SIG-M5 (cell line): ENCODE measurements at places on chromosomes 7 and 10.

- DNase-seq = no peak
Measured at GRCh38 chr7:47259682-47260081, 322.2 kb downstream of the TNS3 start.

DNA sequence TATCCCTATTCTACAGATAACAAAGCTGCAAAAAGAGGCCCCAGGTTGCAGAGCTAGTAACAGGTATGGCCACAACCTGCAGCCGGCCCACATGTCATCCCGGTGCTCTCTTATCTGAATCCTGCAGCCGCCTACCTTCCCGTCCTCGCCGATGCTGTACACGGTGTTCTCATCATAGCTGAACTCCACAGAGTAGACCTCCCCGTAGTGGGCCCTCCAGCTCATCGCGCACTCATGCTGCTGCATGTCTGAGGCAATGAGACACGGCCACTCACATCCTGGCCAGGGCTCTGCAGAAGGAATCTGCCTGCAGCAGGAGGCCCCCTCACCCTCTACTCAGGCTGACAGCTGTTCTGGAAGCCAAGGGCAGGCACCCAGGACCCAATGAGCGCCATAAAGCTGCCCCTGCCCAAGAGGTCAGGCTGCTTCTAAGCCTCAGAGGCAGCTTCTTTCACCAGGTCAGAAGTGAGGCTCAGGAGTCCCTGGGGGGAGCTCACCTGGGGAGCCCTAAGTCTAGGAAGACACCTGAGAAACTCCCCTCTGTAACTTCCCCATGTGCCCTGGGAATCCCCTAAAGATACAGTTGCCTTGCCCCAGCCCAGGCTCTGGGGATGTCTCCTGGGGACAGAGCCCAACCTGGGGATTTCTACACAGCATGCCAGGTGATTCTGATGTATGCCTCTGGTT is 17.9 kb upstream of the CYREN start:
- no peak for DNase-seq

GRCh38 chr7:158676906-158677305 is 27.7 kb downstream of the NCAPG2 start:
- no peak for DNase-seq

- DNase-seq = no peak
Measured at GRCh38 chr10:70087616-70088307, 35.1 kb downstream of the MACROH2A2 start.

GRCh38 chr10:15223174-15223573 is 54.7 kb upstream of the NMT2 start:
- DNase-seq = no peak

DNA sequence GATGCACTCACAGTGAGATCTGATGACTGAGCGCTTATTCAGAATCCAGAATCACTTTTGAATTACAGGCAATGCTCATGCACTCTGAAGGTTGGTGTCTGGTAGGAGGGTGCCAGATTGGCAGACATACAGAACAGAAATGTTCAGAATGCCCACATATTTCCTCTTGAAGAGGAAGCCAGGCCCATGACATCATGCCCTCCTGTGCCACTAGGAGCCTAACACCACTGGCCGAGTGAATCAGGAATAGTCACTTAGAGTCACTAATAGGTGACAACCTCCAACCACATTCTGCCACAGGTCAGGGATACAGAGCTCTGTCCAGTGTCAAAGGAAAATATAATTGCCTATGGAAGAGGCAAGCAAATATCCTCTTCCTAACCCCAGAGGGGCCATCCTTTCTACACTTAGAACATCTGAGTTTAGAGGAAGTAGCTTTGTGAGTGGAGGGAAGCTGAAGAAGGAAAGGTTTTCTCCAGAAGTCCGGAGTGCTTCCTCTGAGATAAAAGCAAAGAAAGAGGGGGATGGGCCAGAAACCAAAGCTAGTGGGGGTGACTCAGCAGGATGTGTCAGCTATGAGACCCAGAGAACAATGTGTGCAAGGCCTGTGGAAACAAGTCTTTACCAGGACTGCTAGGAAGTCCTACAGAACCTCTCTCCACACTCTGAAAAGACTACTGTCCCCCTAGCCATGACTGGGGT is 838.8 kb downstream of the GRID1 start:
- no peak for DNase-seq

- no peak for DNase-seq
Measured at GRCh38 chr7:112905413-112905812, 115.2 kb upstream of the TMEM168 start.

GRCh38 chr10:102405108-102405571 is 9.6 kb downstream of the NFKB2 start:
- DNase-seq = no peak

- no peak for DNase-seq
Measured at GRCh38 chr7:36653663-36654355, 70.5 kb downstream of the AOAH start.

GRCh38 chr10:108230478-108231170 is 1066.1 kb upstream of the SORCS1 start:
- DNase-seq = no peak

DNA sequence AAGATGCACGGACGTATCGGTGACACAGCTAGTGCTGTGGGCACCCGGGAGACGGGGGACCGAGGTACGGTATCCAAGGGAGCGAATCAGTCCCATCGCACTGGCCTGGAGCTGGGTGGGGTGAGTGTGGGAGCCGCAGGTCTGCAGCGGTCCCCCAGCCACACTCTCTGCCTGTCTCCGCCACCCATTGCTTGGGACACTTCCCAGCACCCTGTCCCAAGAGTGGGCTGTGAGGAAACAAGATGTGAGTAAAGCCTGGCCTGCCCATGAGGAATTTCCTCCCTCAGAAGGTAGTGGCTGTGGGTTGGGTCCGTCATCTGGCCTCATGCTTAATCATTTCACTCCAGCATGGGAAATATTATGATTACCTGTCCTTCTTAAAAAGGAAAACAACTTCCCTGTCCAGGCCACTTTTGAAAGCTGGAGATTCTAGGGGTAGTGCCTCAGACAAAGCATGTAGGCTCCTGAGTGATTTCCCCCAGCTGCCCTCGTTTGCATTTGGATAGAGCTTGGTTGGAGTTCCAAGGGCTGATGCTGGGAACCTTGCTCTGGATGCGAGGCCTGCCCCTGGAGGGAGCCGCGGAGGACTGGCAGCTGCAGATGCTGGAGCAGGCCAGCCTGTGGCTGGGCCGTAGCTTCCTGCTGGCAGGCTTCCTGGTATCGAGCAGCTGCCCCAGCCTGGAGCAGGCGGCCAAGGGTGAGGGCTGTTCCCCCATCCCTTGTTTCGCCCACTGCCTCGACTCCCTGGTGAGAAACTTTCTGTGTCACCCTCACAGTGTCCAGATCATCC is 6.2 kb upstream of the ACTR3C start:
- DNase-seq = no peak

- DNase-seq = no peak
Measured at GRCh38 chr10:7901256-7901655, 83.0 kb downstream of the TAF3 start.

- no peak for DNase-seq
Measured at GRCh38 chr7:7988706-7989105, 20.1 kb downstream of the GLCCI1 start.

GRCh38 chr7:120920591-120921274 is 29.8 kb upstream of the ING3 start:
- no peak for DNase-seq

- no peak for DNase-seq
Measured at GRCh38 chr10:33291053-33291592, 43.3 kb downstream of the NRP1 start.

- DNase-seq = no peak
Measured at GRCh38 chr10:133359972-133360610, 2.3 kb upstream of the FUOM start.

DNA sequence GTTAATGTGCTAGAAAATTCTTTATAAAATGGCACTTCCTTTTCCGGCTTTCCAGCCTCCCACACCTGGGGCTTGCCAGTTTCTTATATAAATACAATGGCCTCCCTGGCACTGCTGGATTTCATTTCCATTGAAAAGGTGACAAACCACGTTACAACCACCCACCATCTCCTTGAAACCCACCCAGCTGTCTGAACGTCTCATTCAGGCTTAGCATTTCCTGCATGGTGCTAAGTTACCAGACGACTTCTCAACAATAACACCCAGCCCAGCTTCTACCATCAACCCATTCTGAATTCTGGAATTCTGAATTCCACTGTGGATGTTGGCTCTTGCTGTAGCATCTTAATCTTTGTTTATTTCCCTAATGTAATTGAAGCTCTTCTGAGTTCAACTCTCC is 499.8 kb upstream of the CELF2 start:
- no peak for DNase-seq

GRCh38 chr10:62817766-62818425 is 1.7 kb upstream of the EGR2 start:
- no peak for DNase-seq

GRCh38 chr10:119516381-119517234 is 25.9 kb downstream of the RGS10 start:
- DNase-seq = peak; percentile 70

DNA sequence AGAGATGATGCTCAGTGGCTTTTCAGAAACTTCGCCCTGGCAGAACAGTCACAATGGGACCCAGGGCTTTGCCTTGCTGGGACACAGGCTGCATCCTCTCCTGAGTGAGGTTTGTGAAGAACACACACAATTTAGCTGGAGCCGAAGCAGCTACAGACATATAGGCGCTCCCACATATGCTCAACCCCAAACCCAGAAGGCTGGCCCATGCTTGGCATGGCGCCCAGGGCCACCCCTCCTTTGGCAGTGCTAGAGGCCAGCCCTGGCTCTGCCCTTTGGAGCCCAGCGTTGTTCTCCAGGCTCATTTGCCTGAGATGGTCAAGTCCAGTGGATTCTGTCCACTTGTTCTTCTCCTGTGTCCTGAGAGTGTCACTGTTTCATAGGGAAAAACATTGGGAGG is 94.4 kb downstream of the WDFY4 start:
- no peak for DNase-seq

DNA sequence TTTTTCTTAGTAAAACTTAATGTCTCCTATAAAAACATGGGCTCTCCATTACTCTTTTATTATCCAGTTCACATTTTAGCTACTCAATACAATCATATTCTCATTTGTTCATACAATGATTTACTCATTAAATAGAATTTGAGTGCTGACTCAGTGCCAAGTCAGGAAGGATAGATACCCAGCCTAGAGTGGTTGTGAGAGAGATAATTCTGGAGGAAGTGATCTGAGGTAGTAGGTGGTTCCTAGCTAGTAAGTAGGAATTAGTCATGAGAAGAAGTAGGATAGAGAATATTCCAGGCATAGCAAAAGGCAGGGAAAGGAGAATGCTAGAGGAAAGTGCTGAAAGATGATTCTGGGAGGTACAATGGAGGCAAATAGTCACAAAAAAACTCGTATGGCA is 133.5 kb upstream of the MBL2 start:
- no peak for DNase-seq

DNA sequence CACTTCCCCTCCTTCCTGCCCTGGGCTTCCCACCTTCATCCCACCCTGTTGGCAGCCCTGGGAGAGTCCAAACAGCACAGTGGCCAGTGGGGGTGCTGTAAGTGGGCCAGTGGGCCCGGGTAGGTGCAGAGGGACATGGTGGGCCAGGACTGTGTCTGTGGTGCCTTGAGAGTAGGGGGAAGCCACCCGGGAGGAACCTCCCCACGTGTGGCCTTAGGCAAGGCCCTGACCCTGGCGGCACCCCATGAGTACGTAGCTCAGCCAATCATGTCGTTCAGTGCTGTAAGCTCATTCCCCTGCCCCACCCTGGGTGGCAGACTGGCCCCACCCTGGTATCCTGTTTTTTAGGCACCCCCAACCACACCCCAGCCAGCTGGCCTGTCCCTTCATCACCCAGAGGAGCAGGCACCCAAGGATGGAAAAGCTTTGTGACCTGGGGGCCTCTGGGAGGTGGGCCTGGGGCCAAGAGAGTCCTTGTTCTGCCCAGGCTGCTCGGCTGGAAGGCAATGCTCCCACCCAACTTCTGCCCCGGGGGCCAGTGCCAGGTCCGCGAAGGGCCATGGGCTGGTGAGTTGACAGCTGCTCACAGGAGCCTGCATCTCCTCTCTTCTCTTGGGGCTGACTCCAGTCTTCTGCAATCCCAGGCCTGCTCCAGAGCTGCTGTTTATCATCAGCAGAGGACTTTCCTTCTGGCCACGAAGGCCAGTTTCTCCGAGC is 41.6 kb downstream of the TSPAN15 start:
- no peak for DNase-seq

DNA sequence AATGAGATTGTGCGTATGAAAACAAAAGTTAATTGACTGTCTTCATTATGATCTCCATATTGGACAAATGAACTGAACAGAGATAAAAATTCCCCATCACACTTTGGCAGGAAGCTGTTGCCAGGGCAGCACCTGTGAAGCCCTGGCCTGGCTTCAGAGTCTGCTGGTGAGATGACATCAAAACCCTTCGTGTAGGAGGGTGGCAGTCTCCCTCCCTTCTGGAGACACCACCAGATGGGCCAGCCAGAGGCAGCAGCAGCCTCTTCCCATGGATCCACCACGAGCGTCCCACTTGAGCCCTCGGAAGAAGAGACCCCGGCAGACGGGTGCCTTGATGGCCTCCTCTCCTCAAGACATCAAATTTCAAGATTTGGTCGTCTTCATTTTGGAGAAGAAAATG is at the start of gene DNTT:
TSS of gene DNTT (plus strand) at position 205 of the 400 bp plus-strand sequence. CDS start at position 269, 64 bp downstream.
- no peak for DNase-seq

DNA sequence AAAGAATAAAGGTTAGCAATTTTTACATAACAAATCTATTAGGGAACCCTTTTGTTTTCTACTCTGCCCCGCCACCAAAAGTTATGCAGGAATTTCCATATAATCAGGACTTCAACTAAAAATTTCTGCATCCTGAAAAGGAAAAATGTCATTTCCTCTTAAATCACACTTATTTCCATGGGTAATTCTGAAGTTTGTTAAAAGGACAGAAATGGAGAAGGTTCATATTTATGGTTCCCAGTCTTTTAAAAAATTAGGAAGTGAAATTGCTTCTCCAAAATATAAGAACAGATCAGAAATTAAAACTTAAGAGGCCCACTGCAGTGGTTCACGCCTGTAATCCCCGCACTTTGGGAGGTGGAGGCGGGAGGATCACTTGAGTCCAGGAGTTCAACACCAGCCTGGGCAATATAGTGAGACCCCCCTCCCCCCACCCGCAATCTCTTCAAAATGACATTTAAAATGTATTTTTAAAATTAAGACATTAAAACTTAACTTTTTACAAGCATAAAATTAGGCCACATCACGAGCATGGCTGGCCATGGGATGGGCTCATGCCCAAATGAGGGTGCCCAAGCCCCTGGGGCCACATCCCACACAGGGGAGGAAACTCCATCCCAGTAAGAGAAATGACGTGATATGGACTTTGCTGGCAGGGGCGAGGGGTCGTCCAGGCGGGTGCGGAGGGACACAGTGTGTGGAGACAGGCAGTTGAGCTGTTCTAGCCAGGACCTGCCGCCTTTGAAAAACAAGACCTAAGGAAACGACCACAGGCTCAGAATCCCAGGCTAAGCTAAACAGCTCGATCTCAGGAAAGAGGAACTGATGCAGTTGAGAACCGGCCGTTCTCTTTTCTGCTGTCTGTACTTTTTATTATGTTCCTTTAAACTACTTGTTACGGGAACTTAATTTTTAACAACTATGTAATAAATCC is 51.3 kb upstream of the NFE2L3 start:
- peak; percentile 4 for DNase-seq

- DNase-seq = no peak
Measured at GRCh38 chr10:48790457-48791044, 105.9 kb downstream of the WDFY4 start.

- no peak for DNase-seq
Measured at GRCh38 chr7:37915438-37915837, 1.2 kb downstream of the SFRP4 start.
